GM04503 (cell line): ENCODE measurements at places on chromosomes 4 and X.
A peak's percentile ranks its signal among the peaks of the same experiment; 100 is the strongest.

GRCh38 chr4:183746305-183747229, 87.5 kb downstream of the TRAPPC11 start:
- DNase-seq, result no peak

- no peak for DNase-seq
These were observed 191.3 kb downstream of the SMIM20 start for GRCh38 chr4:26105337-26105736.

- peak; percentile 24 for DNase-seq
These were observed 645 bp upstream of the RAB28 start for GRCh38 chr4:13484749-13485221.

GRCh38 chr4:187128976-187129375, 405.3 kb upstream of the FAT1 start:
- DNase-seq, result no peak

GRCh38 chr4:94934201-94934600, 176.4 kb downstream of the BMPR1B start:
- no peak for DNase-seq

DNA sequence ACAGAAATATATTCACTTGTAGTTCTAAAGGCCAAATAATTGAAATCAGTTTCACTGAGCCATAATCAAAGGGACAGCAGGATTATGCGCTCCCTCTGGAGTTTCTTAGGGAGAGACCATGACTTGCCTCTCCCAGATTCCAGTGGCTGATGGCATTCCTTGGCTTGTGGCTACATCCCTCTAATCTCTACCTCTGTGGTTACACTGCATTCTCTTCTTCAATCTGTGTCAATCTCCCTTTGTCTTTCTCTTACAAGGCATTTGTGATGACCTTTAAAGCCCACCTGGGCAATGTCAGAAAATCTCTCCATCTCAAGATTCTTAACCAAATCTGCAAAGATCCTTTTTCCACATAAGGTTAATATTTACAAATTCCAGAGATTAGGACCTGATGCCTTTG, 260.2 kb downstream of the UNC5C start:
- DNase-seq, result no peak

GRCh38 chrX:150940844-150941495, 42.2 kb upstream of the HMGB3 start:
- no peak for DNase-seq

DNA sequence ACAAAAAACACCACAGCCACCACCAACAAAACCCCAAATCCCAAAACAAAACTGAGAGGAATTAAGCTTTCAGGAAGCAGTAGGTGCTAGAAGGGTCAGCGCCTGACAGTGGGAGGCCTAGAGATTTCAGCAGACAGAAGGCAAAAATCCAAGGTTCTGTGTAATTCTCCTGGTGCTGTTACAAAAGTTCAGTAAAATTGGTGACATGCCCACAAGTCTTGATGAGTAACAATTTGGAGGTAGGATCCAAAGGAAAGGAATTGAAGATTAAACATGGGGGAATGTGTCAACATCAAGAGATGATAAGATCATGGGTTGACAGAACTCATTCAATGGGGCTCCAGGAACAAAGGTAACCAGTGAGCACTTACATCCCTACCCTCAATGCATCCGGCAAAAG, 653.8 kb upstream of the CPEB2 start:
- no peak for DNase-seq

DNA sequence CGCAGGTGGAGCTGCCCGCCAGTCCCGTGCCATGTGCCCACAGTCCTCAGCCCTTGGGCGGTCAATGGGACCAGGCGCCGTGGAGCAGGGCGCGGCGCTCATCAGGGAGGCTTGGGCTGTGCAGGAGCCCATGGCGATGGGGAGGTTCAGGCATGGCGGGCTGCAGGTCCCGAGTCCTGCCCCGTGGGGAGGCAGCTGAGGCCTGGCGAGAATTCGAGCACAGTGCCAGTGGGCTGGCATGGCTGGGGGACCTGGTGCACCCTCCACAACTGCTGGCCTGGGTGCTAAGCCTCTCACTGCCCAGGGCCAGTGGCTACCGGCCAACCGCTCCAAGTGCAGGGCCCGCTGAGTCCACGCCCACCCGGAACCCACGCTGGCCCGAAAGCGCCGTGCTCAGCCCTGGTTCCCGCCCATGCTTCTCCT, 646.5 kb downstream of the GABRG1 start:
- no peak for DNase-seq

- no peak for DNase-seq
These were observed 188.0 kb upstream of the PACRGL start for GRCh38 chr4:20512033-20512792.

DNA sequence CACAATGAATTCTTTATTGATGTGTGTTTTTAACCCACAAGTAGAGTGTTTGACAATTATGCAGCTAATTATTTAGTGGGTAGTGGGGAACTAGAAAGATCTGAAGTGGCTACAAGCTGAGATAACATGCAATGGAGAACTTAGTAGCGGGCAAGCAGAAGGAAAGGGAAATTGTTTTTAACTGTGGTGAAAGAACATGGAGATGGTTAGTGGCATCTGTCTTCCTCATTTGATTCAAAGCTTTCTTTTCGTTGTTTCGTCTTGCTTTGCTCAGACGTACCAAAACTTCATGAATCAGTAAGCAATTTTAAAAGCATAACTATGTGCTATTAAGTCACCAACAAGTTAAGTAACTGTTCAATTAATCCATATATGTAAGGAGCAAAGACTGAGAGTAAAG, 169.9 kb downstream of the BANK1 start:
- no peak for DNase-seq

GRCh38 chrX:149248073-149248625, 257.0 kb downstream of the IDS start:
- DNase-seq, result no peak

DNA sequence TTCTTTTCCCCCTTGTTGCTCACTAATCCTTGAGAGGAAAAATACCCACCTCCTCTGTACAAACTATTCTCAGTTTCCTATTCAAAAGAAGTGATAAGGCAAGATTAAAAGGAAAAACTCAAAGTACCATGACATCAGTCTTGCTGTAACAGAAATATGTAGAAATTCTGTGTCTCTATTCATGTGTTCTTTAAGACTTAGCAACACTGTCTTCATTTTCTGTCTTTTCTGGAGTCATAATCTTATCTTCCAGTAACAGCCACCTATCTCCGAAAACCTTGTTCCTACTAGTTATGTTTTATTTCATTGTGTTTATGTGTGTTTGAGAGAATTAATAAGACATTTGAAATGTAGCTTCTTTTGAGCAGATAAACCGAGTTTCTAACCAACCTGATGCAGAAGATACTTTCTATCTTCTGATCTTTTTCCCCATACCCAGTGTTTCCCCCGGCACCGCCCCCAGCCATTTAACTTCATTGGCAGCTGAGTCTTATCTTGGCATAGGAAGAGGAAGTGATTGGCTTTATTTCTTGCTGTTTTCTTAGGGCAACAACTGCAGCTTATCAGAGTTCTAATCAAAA, 8.0 kb downstream of the FAM241A start:
- no peak for DNase-seq

- no peak for DNase-seq
These were observed 7.2 kb downstream of the GSTCD start for GRCh38 chr4:105715692-105716278.

DNA sequence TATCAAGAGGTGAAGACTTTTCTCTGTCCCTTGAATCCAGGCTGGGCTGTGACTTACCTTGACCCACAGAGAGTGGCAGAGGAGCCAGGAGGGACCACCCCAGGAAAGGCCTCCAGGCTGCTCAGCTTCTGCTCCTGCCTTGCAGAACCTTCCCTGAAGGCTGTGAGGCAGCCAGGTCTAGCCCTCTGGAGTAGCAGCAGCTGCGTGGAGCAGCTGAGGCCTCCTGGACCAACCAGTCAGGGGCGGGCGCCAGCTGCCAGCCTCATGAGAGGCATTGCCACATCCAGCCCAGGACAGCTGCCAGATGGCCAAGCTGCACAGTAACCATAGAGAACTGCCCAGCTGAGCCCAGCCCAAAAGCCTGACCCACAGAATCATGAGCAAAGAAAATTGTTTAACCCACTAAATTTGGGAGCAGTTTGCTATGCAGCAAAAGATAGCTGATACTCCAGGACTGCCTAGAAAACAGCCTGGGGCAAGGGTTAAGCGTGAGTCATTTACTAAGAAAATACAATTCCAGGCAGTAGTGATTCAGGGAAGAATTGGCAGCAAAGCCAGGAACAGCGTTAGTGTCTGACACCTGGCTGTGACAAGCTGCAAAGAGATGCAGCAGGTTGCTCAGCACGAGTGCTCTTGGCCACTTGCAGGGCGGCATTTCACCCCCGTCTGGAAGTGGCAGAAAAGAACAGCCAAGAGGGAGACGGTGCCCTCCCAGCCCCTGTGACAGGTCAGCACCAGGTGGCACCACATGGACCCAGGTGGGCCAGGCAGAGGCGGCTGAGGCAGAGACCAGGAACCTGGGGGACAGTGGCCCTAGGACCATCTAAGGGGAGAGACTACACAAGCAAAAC, 14.7 kb upstream of the PDE6B start:
- peak; percentile 13 for DNase-seq

DNA sequence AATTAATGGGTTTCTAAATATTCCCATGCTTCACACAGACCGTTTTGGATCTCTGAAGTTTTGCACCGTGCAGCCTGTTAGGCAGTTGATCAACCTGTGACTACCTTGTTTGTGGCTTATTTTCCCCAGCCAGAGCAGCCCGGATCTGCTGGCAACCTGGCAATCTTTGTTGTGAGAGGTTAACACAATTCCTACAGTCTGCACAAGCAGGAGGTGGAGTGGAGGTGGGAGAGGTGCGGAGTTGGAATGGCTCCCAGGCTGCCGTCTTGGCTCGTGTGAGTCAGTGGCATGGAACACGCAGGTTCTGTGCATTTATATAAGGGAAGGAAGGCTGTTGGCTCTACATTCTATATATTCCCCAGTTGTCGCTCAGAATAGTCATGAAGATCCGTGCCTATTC, 70.9 kb upstream of the STOX2 start:
- no peak for DNase-seq

DNA sequence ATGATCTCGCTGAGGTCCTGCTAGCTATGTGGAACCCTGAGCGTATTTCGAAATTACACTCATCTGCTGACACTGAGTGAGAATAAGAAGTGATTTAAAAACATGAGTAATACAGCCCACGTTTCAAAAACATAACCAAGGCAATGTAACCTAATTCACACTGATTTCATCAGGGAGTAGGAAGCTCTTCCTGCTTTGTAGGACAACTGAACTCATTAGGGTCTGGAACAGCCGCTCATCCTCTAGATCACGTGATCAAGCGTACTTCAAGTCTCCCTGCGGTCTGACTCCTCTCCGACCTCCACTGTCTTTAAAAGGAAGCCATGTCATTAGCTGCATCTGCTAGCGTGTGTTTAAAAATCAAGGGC, 138.0 kb downstream of the NSUN7 start:
- peak; percentile 90 for DNase-seq
